ENCODE measurements at places on chromosomes 6 and 20.

- no peak for DNase-seq
- no peaks in the 10 kb centered on the region for H3K4me1 ChIP-seq
- H3K4me3 ChIP-seq, result no peak overlapping the region
- H3K27ac ChIP-seq, result no peak overlapping the region
- no peaks in the 10 kb centered on the region for H3K27me3 ChIP-seq
These were observed 116.0 kb upstream of the MRPS10 start for GRCh38 chr6:42333612-42334011.

DNA sequence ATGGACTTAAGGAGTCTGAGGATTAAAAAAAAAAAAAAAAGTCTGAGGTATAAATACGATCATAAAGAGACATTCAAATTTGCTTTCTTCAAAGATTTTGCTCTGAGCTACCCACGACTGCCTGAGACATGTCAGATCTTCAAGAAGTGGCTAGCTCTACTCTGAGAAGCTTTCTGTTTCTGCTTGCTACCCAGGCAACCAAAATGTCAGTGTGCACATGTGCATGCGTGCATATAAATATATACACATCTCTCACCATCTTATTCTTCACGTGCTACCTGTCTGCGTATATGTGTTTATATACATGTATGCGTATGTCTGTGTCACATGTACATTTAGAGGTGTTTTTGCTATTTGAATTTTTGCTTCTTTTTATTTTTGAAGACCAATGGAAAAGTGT is 299.6 kb upstream of the STXBP5 start:
- DNase-seq, result no peak
- no peak overlapping the region for H3K4me3 ChIP-seq
- no peaks in the 10 kb centered on the region for H3K36me3 ChIP-seq
- H3K27me3 ChIP-seq, result no peaks in the 10 kb centered on the region
- H3K4me1 ChIP-seq, result peaks cover 4% of the 10 kb centered on the region

GRCh38 chr6:13666194-13667105 is 45.2 kb downstream of the RANBP9 start:
- no peak overlapping the region for H3K4me3 ChIP-seq
- no peaks in the 10 kb centered on the region for H3K27me3 ChIP-seq
- DNase-seq, result no peak
- H3K27ac ChIP-seq, result no peak overlapping the region
- H3K36me3 ChIP-seq, result no peaks in the 10 kb centered on the region

DNA sequence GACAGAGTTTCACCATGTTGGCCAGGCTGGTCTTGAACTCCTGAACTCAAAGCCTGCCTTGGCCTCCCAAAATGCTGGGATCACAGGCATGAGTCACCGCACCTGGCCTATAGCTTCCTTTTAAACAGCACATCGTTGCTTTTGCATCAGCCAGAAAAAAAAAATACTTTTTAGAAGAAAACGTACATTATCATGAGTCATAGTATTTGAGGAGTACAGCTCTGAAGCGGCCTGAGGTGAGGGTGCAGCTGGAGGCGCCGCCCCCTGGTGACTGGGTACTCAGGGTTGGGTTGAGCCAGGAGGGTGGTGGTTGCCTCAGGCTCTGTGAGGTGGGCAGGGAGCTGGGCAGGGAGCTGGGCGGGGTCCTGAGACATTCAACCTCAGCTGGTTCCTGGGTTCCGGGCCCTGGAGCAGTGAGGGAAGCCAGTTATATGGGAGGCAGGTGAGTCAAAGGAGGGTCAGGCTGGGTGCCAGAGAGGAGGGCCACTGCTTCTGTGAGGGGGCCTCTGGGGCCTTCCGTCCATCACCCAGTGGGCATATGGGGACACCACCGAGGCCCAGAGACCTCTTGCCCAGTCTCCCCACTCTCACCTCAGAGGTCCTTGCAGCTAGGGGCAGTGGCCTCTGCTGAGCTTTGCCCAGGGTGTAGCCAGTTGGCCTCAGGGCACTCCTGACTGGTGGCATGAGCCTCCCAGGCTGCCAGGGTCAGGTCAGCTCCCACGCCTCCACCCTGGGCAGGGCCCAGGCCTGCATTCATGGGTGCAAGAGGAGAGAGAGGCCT is 11.7 kb upstream of the ID1 start:
- H3K36me3 ChIP-seq, result no peaks in the 10 kb centered on the region
- no peak overlapping the region for H3K27ac ChIP-seq
- peaks cover 50% of the 10 kb centered on the region for H3K4me1 ChIP-seq
- H3K4me3 ChIP-seq, result no peak overlapping the region
- peaks cover 7% of the 10 kb centered on the region for H3K27me3 ChIP-seq

Data from GM23338 (cell line).